NCI-H774 (cell line): ENCODE measurements at places on chromosomes 12 and 14.
A peak's percentile ranks its signal among the peaks of the same experiment; 100 is the strongest.

- no peak for DNase-seq
Measured at GRCh38 chr14:74955229-74956026, at the start of gene PGF. Gene PGF, minus strand, starts transcription at chr14:74955597. Its CDS starts 355 bp downstream, at chr14:74955242.

GRCh38 chr12:109581856-109582255 is 8.3 kb downstream of the MVK start:
- no peak for DNase-seq

DNA sequence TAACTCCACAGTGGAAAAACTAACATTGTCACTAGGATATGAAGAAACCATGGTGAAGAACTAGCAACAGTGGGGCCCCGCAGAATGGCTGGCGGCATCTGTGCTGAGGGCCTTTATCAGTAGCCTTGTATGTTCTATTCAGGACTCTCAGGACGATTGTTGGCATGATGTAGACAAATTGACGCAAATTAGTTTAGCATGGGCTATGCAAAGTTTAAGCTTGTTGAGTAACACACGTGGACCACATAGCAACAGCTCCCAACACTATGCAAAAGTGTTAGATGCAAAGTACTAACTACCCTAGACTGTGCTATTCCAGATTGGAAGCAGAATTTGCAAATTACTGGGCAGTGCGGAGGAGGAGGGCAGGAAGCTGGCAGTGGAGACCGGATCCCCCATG is 38.2 kb upstream of the TMEM263 start:
- no peak for DNase-seq

DNA sequence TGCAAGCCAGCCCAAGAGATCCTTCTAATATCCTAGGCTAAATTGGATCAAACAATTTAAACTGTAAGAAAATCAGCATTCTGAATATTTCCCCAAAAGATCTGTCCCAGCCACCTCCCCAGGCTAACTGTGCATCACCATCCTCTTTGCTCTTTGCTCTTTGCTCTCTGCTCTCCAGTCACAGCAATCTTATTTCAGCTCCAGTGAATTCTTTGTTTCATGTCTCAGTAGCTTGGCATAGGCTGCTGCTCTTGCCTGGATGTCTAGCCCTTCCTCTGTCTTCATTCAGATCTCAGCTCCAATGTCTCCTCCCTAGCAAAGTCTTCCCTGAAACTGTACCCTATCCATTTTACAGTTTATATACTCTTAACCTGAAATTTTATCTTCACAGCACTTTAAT is 399.8 kb upstream of the USP15 start:
- DNase-seq: no peak

GRCh38 chr12:81212996-81213696 is 135.3 kb downstream of the ACSS3 start:
- no peak for DNase-seq

DNA sequence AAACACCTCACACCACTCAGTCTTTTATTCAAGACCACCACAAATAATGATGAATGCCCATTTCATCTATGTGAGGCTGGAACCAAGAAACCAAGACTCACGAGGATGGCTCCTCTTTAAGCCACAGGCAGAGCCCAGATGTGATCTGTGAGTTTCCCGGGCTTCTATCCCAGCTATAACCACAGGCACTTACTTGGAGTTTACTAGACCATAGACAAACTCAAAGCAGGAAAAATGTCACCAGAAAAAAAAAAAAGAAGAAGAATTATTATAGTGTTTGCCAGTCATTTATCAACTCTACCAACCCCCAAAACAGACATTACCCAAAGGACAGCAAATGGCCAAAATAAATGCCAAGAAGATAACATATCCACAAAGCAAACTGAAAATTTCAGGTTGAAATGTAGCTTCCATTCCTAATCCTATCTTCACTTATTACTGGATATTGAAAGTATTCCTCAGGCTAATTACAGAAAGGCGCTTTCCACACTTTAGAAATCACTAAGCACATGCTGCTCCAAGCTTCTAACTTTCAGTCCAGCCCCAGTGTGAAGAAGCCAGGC is 44.7 kb downstream of the ZFYVE1 start:
- DNase-seq: no peak

DNA sequence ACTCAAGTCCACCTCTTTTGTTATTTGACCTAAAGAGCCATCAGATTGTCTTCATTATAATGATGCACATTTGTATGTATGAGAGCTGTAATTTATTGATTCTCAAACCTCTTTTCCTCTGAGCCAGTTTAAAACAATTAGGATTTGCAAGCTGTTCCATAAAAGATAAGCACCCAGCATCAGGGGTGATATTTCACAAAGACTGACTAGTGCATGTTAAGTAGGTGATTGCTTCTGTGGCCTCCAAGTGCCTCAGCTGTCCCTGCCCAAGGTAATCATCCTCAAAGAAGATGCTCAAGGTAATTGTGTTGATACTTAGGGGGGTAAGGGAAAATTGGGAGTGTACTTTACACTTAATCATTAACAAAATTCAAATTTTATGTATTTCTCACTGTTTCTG is 18.2 kb downstream of the CEP128 start:
- no peak for DNase-seq

- no peak for DNase-seq
Measured at GRCh38 chr12:117985182-117985581, 16.4 kb upstream of the KSR2 start.

- DNase-seq: peak; percentile 29
Measured at GRCh38 chr14:75303381-75303789, 24.8 kb downstream of the FOS start.
